ENCODE measurements at places on chromosomes 16 and 17. TPM values are rescaled to one million over a fixed set of nuclear protein-coding genes. Genes with fewer than 3 reads are reported as not detected.

The TMEM88 gene
- total RNA-seq: 51.2 TPM

The ANKRD40CL gene
- total RNA-seq: not detected

The EFCAB13 gene
- total RNA-seq: 5.9 TPM

DNA sequence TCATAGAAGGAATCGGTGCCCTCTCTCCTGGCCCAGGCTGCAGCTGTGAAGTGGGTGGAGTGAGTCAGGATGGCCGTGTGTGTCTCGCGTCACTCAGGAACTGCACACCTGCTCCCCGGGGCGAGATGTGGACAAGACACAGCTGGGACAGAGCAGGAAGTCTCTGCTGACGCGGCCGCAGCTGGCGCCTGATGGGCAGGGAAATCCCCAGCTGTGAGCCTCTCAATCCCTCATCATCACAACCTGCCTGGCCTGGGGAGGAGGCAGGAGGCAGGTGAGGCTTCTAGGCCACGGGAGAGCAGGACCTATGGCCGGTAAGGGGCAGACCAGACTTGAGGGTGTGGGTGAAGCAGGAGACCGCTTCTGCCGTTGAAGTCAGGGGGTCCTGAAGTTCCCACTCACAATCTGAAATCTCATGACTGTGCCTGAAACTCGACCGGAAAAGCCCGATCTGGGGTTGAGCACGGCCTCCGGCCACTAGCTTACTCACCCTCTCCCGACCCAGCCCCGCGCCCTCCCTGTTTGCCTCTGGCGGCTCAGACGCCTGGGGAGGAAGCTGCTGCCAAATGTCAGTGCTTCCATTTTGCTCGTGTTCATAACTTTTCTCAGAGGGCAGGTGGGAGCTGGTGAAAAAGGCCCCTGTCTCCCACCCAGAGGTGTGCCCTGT, 1.1 kb upstream of the TRPV3 start:
- peak; percentile 43 for DNase-seq

GRCh38 chr17:80890921-80891396, 100.7 kb upstream of the CHMP6 start:
- DNase-seq: no peak

DNA sequence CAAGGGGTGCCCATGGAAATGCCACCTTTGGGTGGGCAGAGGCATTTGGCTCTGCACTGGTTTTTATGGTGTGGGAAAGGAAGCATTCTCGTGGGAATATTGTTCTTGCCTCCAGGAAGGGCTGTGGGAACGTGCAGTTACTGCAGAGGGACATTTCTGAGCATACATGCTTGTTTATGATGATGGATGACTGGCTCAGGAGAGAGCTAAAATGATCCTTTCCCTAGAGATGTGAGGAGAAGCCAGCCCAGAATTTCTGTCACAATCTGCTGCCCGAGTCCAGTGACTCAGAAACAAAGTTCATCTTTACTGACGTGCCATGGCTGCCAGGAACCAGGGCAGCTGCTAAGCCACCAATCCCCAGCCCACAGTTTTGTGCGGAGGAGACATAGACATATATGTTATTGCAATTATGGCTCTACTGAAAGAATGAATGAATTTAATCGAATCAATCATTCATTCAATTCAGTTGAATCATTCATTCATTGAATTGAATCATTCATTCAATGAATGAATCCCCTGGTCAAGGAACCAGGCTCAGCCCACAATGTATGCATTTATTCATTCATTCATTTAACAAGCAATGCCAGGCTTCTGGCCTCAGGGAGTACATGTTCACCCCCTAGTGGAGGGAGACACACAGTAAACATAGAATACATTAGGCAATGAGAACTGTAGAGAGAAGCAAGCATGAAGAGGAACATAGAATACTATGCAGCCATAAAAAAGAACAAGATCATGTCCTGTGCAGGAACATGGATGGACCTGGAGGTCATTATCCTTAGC, 414.4 kb upstream of the HSBP1 start:
- DNase-seq: no peak

DNA sequence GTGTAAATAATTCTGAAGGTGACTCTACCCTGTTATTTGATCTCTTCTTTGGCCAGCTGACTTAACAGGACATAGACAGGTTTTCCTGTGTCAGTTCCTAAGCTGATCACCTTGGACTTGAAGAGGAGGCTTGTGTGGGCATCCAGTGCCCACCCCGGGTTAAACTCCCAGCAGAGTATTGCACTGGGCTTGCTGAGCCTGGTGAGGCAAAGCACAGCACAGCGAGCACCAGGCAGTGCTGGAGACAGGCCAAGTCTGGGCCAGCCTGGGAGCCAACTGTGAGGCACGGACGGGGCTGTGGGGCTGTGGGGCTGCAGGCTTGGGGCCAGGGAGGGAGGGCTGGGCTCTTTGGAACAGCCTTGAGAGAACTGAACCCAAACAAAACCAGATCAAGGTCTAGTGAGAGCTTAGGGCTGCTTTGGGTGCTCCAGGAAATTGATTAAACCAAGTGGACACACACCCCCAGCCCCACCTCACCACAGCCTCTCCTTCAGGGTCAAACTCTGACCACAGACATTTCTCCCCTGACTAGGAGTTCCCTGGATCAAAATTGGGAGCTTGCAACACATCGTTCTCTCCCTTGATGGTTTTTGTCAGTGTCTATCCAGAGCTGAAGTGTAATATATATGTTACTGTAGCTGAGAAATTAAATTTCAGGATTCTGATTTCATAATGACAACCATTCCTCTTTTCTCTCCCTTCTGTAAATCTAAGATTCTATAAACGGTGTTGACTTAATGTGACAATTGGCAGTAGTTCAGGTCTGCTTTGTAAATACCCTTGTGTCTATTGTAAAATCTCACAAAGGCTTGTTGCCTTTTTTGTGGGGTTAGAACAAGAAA, 5.1 kb downstream of the STH start:
- no peak for DNase-seq

DNA sequence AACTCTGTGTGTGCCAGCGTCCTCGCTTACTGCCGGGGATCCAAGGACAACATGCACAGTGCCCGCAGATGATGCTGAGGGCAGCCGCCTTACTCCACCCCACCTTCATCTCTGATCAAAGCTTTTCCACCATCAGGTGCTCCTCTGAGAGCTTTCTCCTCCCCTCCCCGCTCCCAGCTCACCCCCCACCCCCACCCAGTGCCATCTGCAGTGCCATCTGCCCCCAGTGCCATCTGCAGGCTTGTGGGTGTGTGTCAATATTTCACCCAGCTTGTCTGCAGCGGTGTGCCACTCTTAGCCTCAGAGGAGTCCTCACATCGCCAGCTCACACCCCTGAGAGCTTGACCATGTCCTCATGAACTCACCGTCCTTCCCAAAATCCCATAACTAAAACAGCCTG, 98.2 kb upstream of the NOL11 start:
- no peak for DNase-seq

DNA sequence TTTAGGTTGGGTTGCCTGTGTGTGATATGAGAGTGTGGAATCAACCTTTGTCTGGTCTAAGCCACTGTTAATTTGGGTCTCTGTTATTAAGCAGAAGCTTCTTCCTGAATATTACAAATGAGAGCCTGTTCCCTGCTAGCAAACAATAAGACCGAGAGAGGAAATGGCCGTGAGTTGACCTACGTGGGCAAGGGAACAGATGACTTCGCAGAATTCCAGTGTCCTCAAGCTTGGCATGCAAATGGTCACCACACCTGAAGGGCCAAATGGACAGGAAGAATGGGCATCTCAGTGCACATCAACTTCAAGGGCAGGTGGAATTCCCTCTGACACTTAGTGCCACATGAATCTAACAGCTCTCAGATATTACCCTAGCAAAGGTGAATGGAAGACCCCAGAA, 250.8 kb upstream of the FOXF1 start:
- no peak for DNase-seq

- DNase-seq: no peak
Observed at GRCh38 chr16:85754413-85754812, 3.5 kb upstream of the C16orf74 start.

- DNase-seq: no peak
Observed at GRCh38 chr16:17151335-17151734, 319.4 kb downstream of the XYLT1 start.

DNA sequence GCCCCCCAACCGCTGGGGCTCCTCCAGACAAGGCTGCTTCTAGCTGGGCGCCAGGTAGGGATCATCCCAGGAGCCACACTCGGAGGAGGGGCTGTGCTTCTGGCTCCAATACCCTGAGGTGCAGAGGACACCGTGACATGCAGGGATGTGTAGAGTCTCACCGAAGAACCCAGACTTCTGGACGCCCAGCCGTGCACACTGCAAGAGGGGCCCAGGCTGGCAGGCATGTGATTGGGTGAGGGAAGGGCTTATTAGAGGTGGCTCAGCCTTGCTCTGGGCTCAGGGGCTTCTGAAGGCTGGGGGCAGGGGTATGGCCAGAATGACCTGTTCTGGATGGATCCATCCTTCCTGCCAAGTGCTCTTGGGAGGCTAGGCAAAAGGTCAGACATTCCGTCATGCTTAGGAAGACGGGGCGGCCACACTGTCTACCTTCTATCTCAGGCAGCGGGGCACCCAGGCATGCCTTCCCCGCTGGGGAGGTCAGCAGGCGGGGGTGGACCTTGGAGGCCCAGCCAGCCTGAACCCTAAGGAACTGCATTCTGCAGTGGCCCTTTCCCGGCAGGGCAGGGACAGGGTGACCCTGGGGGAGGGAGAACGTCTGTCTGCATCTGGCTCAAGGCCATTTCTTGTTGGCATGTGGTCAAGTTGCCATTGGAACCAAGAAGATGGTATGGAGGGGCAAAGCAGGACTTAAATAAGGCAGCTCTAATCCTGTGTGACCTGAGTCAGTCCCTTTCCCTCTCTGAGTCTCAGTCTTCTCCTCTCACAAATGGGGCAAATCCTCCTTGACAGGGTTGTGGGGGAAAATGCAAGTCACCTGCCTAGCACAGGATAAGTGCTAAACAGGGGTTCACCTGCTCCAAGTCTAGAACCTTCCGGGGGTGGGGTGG, 5.8 kb upstream of the ADGRG1 start:
- DNase-seq: no peak

- DNase-seq: no peak
Observed at GRCh38 chr17:70675070-70675590, 505.8 kb downstream of the KCNJ2 start.

DNA sequence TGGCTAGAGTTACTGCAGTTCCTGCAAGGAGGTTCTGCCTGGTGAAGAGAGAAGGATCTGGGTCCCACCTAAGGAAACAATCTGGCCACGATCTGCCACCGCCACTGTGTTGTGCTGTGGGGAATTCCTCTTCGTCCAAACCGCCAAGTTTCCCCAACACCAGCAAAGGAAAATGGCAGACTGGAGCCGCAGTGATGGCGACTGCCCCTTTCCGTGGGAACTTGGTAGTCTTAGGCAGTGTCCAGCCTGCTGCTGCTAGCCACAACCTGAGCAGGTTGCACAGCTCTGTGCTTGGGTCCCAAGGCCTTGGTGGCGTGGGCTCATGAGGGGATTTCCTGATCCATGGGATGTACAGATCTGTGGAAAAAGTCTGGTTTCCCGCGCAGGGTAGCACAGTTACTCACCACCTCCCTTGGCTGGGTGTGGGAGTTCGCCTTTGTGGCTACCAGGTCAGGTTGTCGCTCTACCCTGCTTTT, 28.6 kb downstream of the NFATC3 start:
- DNase-seq: no peak

DNA sequence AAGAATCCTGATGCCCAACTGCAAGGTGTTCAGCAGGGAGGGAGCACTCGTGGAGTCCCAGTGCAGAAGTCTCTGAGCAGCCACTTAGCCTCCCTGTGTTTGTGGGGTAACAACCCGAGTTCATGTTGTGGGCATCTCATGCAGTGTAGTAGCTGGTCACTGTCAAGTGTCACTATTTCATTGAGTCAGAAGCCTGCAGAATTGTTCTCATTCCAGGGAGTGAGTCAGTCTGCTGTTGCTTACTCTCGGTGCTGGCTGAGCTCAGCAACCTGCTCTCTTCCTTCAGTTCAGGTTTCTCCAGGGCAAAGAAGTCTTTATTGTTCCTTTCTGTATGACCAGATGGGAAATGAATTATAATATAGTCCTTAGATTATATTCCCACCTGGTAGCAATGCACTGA, 24.1 kb downstream of the HMOX2 start:
- peak; percentile 47 for DNase-seq

DNA sequence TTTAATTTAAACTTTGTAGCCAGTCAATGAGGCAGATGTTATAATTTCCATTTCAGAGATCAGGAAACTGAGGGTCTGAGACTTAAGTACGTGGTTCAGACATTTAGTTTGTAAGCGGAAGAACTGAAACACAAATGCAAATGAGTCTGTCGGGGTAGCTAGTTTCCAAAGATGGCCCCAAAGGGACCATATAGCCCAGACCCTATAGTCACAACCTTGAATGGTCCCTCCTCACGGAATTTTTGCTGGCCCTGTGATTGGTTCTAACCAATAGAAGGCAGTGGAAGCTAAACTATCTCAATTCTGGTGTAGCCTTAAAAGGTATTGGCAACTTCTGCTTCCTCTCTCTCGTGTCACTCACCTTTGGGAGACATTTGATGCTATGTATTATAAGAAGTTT, 7.5 kb upstream of the BCO1 start:
- DNase-seq: no peak

DNA sequence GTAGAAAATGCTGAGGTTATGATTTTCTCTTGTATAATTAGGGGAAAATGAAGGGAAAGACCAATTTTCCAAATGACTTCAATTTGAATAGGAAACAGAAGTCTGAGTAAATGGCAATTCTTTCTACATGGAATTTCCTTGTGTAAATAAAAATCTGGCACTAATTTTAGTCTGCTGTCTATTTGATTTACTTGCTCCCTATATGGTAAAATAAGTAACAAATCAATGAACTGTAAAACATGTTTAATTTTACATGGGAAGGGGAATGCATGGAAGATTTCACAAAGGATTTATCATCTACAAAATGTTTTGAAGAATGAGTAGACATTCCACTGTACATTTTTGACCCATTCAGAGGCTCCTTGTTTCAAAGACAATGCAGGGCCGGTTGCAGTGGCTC, 811.6 kb upstream of the GOT2 start:
- DNase-seq: no peak

GRCh38 chr16:29665294-29666077, 2.4 kb downstream of the SPN start:
- DNase-seq: no peak

- no peak for DNase-seq
Observed at GRCh38 chr16:78884204-78884603, 716.3 kb downstream of the MAF start.

DNA sequence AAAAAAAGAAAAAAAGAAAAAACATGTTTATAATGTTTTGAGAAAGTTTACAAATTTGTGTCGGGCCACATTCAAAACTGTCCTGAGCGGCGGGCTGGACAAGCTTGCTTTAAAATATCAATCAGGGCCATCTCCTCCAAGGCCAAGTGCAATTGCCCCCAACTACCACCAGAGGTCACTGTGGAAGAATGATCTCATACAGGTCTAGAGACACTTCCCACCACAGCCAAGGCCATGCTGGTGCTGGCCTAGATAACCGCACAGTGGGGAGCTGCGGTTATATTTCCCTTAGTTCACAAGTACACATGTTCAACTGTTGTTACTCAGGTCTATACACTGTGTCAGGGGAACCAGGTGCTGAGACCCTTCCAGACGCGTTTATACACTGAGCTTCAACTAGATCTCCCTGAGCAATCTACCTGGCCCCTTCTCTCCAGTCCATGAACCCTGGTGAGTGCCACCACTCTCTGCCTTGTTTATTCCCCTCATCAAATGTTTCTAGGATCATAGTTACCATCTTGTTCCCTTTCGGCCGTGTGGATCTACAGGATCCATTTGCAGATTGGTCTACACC, 83.8 kb upstream of the CCL2 start:
- DNase-seq: peak; percentile 66

All from cardiac muscle cell (in vitro differentiated cells and primary cell).